NCI-H2029 (cell line): ENCODE measurements at places on chromosomes 2 and 18.

- DNase-seq = no peak
Measured at GRCh38 chr2:228126401-228126800, 55.1 kb downstream of the SPHKAP start.

GRCh38 chr2:29841386-29842004, 79.9 kb downstream of the ALK start:
- no peak for DNase-seq

DNA sequence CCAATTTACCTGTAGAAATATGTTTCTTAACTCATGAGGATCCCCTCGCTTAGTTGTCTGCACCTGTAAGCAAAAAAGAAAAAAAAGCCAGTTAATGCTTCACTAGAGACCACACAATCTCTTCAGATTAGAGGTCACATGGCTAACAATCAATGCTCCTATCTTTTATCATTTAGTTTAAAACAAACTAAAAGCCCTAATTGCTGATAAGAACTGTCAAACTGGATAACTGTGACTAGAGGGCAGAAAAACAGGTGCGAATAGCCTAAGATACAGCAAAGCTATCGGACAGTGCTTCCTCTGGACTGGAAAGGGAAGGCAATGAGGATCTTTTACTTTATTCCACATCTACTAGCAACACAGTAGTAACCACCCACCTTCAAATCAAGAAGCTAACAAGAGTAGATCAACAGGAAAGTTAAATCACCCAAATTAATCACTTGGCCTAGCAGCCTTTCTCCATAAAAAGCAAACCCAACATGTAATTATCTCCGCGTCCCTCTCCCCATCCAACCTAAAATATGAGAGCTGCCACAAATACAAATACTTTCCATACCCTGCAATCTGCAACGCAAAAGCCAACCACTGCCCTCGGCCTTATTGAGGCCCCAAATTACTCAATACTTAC, 734 bp downstream of the SLC25A12 start:
- no peak for DNase-seq

DNA sequence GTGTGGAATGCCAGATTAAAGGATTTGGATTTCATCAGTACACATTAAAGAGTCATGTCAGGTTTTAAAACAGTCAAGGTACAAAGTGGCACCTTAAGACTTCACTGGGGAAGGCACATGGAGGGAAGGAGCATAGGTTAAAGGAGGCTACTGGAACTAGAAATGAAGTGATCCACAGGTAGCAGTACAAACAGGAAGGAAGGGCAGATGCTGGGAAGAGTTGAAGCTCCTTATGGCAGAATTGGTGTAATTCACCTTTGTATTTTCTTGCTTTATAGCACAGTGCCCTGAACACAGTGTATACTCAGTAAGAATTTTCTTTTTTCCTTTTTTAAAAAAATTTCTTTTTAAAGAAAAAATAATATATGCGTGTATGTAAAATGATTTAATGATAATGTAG, 177.1 kb downstream of the BABAM2 start:
- DNase-seq = no peak

DNA sequence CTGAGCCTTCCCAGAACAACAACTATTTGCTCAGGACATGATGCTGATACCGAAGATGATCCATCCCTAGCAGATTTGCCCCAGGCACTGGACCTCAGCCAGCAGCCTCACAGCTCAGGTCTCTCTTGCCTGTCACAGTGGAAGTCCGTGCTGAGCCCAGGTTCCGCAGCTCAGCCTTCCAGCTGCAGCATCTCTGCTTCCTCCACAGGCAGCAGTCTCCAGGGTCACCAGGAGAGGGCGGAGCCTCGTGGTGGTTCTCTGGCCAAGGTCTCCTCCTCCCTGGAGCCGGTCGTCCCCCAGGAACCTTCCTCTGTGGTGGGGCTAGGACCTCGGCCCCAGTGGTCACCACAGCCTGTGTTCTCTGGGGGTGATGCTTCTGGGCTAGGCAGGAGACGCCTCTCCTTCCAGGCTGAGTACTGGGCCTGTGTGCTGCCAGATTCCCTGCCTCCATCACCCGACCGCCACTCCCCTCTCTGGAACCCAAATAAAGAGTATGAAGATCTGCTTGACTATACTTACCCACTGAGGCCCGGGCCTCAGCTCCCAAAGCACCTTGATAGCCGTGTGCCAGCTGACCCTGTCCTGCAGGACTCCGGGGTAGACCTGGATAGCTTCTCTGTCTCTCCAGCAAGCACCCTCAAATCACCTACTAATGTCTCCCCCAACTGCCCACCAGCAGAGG, 15.4 kb downstream of the CEP68 start:
- no peak for DNase-seq

DNA sequence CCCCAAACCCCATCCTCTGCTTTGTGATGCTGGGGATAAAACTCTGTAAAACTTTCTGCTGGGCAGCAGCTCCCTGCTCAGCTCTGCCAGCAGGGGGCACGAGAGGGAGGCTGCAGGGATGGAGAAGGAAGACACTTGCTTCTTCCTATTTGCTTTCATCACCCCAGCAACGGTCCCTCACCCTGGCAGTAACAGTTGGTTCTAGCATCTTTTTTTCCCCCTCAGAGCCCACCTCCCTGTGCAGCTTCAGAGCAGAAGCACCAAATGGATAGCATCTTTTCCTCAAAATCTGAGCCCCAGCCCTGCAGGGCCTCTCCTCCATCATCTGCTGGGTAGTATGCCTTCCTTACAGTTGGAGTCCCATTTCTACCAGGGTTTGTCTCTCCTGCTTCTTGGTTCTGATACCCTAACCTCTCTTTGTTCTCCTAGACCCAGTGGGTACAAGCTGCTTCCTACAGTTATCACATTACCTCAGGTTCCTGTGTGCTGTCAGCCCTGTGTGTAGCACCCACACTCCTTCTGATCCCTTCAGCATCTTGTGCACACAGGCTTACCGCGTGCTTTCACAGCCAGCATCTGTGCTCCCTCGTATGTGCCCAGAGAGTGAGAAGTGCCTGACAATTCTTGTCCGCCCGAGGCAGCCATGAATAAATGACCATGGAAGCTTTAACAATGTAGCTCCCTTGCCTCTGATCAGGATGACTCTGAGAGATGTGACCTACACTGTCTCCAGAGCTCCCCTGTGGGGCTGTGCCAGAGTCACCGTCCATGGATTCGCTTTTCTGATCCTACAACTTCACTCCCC, 14.5 kb downstream of the CKAP2L start:
- DNase-seq = peak; percentile 21
